HT-29 (cell line): ENCODE measurements at places on chromosomes 7 and 10. TPM values are rescaled to one million over a fixed set of nuclear protein-coding genes. Genes with fewer than 3 reads are reported as not detected.

DNA sequence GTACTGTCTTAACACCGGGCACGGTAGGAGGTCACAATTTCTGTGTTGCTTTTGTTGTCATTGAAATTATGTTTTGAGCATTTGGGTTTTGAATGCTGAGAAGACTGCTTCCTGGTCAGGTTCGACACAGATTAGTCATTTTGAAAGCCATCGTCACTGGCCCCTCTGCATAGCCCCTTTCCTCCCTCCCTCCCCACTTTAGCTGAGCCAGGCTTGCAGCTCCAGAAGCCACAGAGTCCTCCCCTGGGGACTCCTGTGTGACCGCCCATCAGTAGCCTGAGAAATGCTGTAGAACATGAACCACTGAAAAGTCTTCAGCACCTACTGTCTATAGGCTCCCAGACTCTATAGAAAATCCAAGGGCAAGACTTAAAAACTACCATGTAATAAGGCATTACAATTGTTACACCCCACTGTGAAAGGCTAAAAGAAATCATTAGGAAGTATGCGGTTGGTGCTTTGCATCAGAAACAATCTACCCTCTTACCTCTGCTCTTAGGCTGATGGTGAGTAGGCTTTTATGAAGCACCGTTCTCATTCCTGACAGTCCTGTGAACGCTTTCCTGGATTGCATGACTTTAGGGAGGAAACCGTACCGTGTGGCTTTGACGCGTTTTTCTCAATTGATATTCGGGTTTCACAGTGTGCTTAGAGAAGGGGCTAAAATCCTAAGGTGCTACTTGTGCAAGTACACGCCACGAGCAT lies 24.8 kb downstream of the JCAD start:
- DNase-seq = no peak

DNA sequence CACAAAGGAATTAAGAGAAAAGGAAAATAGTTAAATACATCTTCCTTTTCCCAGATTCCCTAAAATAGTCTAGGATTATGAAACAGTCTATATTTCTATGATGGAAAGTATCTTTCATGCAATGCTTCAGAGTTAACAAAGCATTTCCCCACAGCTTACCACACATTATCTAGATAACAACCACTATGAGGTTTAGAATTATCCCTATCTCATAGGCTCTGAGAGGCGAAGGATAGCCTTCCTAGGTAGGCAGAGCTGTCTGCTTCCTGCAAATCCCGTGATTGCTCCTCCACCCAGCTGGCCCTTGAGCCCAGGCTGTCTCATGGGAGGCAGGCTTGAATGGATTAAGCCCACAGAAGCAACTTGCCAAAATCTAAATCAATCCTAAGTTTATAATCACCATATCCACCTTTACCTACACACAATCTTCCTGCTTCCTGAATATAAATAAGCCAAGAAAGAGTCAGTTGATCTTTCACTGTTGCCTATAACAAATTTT lies 321.4 kb upstream of the AOAH start:
- no peak for DNase-seq

- DNase-seq = no peak
These were observed 54.3 kb upstream of the SMNDC1 start for GRCh38 chr10:110358869-110359629.

DNA sequence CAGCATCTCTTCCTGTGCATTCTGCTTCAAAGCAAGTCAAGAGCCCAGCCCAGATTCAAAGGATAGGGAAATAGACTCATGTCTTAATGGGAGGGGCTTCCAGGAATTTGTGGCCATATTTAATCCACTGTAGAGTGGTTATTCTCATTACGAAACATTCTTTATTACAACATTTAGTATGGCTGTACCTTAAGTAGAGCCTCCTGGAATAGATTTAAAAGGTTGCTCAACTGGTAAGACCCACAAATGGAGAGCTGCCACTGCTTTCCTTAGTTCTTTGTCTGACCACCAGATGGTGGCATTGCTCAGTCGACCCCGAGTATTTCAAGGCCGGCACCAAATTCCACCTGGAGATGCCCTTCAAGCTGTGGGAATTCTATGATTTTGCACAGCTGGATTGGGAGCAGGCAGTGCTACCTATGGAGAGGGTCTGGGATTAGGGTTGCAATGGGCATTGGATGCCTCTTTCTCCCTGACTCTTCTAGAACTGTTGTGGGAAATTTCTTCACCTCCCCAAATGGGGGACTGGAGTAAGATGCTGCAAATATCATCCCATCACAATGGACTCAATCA lies 102.2 kb downstream of the RBM20 start:
- DNase-seq = peak; percentile 81

- no peak for DNase-seq
These were observed 21.9 kb downstream of the ADCYAP1R1 start for GRCh38 chr7:31074120-31074383.

DNA sequence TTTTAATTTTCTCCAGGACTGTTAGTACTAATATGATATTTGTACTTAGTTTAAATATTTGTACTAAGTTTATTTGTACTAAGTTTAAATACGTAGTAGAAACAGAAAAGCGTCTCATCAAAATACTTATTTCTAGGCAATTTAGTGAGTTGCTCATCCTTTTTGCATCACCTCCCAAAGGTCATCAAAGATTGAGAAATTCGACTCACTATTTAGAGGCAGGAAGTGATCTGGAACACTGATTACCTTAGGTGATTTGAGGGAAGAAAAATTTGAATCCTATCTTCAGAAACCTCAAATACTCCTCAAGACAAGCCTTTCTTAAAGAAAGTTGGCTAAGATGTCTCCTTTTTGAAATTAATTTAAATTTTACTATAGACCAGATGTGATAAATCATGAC lies 14.5 kb downstream of the WNT16 start:
- no peak for DNase-seq

DNA sequence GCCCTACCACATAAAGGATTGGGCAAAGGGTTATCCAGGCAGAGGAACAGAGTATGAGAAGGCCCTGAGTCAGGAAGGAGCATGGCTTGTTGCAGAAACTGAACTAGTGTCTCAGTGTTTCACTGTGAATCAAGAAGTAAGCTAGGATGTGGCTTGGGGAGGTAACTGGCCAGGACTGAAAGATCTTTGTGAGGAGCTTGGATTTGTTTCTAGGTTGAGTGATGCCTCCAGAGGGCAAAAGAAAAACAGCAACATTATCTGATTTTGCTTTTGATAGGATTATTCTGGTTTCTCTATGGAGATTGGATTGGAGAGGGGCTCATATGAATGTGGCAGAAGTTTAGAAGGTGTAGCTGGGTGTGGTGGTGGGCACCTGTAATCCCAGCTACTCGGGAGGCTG lies 137.9 kb upstream of the HDAC9 start:
- peak; percentile 17 for DNase-seq

GRCh38 chr10:127740596-127740995 lies 3.6 kb downstream of the FOXI2 start:
- DNase-seq = no peak

GRCh38 chr7:158020706-158021095 lies 566.9 kb downstream of the PTPRN2 start:
- no peak for DNase-seq

- DNase-seq = peak; percentile 34
These were observed 16.9 kb downstream of the TAS2R41 start for GRCh38 chr7:143494622-143495021.

DNA sequence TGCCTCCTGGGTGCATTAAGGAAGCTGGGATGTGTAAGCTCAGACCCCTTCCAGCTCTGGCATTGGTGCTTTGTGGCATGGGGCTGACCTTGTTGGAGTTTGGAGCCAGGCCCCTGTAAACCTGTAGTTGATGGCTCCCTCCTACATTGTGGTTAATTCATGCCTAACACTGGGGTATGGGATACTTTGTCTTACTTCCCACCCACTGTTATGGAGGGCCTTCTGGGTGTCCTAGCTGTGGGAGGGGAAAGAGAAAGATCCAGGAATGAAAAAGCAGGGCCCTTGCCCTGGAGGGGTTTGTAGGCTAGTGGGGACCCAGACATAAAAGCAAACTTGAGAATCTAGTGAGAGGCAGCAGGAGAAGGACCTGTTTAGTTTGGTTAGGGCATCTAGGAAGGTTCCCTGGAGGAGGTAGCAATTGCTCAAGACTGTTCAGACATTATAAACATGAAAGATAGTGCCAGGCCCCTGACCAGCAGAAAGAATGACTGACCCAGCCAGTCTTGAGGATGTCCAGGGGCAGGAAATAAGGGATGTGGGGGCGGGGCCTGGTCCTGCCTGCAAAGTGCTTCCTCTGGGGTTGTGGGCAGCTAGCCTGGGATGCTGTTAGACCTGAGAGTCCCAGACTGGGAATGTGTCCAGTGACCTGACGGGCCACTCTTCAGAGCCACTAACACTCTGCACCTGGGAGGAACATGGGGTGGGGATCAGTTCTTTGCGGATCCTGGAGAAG lies 6.6 kb downstream of the ADAMTS14 start:
- no peak for DNase-seq

- DNase-seq = no peak
These were observed 82.1 kb downstream of the TRIM24 start for GRCh38 chr7:138542183-138542582.

DNA sequence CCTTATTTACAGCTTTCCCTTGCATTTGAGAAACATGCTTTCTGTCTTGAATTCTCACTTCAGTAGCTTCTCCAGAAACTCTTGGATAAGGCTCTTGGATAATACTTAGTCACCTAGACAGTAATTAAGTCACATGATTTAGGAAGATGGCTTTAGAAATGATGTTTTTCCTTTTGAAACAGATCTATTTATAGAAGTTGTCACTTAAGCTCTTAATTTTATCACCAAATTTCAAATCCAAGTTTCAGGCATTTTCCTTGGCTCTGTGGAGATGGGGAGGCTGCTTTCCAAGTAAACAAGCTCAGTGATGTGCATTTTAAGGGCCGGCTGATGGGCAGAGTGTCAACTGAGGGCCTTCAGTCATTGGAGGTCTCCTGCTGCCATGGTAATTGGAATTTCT lies 130.3 kb downstream of the SRI start:
- no peak for DNase-seq

- DNase-seq = no peak
These were observed 122.6 kb downstream of the MYL10 start for GRCh38 chr7:101506531-101506930.

- no peak for DNase-seq
These were observed 27.7 kb upstream of the MYH16 start for GRCh38 chr7:99244939-99245338.

DNA sequence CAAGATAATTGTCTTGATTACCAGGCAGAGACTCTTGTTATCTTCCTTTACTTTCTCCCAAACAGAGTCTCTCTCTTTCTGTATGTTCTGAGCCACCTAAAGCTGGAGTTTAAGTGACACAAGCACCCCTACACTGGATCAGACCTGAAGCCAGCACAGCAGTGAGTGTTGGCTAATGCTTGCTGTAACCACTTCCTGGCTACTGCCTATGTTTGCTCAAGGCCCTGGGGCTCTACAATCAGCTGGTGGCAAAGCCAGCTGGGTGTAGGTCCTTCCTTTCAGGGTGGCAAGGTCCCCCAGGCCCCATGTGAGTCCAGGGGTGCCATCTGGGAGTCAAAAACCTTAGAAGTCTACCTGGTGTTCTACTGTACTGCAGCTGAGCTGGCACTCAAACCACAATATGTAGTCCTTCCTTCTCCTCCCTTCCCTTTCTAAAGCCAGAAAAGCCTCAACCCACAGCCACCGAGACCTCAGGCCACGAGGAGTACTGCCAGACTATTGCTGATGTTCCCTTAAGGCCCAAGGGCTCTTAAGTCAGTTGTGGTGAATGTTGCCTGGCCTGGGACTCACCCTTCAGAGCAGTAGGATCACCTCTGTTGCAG lies 416.3 kb downstream of the ADRA2A start:
- DNase-seq = no peak

DNA sequence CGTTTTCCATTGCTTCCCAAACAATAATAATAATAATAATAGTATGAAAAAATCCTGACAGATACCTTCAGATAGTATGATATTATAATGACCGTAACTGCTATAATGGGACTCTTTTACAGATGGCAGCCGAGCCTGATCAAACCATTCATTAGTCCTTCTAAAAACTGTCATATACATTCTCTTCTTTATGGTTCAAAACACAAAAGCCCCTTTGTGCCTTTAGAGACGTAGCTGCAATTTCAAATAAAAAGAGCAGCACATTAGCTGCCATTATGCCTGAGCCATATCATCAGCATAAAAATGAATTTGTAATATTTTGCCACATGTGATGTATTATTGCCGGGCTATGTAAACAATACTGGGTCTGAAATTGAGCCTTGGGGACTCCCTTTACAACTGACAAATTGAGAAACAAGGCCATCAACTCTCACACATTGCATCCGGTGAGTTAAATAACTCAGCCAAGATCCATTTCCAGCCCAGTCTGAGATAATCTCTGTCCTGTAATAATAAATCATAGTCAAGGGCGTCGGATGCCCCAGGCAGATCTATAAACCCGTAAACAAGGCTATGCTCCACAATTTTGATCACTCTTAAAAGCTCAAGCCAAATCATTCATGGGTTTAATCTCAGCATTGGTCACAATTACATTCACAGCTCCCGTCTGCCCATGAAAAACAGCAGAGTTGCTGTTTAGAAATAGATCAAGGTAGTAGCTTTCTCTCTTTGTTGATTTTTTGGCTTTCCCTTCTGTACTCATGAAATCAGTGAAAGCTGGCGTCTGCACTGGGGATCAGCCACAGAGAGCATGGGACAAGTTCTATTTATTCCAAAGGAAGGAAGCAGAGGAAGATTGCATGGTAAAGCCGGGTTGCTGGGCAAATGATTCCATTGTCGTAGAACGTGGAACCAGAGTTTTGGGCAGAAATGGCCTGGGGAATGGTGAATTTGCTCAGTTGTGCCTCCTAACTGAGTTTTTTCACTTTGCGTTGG lies 150.1 kb upstream of the BMPER start:
- DNase-seq = no peak

GRCh38 chr10:98269435-98269912 lies 1.5 kb upstream of the LOXL4 start:
- peak; percentile 87 for DNase-seq

GRCh38 chr10:2978574-2979273 lies 88.6 kb upstream of the PFKP start:
- no peak for DNase-seq

DNA sequence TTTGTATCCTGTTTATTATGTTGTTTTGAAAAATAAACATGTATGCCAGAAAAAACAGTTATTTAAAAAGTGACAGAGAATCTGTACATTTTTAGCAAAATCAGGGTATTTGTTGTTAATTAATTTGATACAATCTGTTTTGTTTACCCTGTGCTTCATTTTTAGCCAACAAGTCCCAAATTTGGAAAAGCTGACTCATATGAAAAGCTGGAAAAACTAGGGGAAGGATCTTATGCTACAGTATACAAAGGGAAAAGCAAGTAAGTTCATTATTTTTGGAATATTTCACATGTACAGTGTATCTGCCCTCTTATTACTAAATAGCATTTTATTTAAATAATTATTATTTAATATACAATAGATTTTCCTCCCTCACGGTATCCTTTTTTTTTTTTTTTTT lies 151.4 kb downstream of the CDK14 start:
- DNase-seq = no peak

Gene CRTAC1
- not detected in 2 replicates for total RNA-seq

Gene TFPI2
- not detected in 2 replicates for total RNA-seq

Gene SFTPD
- total RNA-seq = not detected in 2 replicates

Gene OR2A1
- total RNA-seq = not detected in 2 replicates

Gene PPP1R9A
- 5.4 and 5.5 TPM in 2 replicates for total RNA-seq

Gene ZPBP
- not detected in 2 replicates for total RNA-seq

Gene SEMA3C
- total RNA-seq = 57.8 and 79.6 TPM in 2 replicates
